Stimulated activated CD4-positive, alpha-beta T cell treated with anti-CD3 and anti-CD28 coated beads, Interleukin-1b, Interleukin-23, amount 100 ng/mL, for 24 hours (primary cell): ENCODE measurements at places on chromosomes 16 and 17.

GRCh38 chr16:2039274-2040031, 8.2 kb downstream of the NTHL1 start:
- no peak for DNase-seq

DNA sequence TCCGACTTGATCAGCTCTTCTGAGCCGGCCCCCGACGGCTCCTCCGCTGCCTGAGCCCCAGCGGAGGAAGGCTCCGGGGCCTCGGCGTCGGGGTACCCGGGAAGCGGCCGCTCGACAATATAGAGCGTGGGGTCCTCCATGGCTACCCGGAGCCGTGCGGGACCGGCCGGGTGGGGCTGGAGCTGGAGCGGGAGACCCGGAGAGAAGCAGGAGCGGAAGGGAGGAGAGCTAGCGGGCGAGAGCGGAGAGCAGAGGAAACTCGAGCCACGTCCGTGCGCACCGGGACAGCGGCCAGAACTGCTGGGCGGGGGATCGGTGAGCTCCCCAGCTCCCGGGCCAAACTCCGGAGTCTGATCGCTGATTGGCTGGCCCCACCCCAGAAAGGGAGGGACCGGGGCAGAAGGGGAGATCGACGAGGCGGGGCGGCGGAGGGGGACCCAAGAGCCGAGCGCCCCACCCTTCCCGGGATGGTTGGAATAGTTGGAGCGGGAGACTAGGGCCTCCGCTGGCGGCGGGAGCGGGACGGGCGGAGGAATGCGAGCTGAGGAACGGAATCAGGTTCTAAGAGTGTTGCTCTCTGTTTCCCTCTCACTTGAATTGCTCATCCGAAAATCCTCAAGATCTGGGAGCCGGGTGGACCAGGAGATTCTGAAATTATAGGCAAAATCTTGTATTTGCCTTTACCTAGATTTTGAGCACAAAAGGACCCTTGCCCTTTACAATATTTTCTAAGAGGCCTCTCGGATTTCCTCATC, at the start of gene CAVIN1:
TSS of gene CAVIN1 (minus strand) at position 299 of the 755 bp plus-strand sequence. CDS start at position 140, 159 bp downstream.
- DNase-seq, result no peak

DNA sequence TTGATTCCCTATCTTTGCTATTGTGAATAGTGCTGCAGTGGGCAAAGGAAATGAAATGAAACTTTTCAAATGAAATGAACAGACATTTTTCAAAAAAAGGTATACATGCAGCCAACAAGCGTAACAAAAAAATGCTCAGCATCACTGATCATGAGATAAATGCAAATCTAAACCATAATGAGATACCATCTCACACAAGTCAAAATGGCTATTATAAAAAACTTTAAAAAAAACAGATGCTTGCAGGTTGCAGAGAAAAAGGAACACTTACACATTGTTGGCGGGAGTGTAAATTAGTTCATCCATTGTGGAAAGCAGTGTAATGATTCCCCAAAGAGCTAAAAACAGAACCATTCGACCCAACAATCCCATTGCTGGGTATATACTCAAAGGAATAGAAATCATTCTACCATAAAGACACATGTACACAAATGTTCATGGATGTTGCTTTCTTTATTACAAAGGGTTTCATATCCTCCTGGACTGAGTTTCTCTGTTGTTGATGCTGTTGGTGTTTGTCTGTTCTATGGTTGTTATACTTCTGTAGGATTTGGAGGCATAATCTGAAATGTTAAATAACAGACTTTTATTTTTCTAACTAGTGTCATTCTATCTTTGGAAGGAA, 99.3 kb upstream of the SOX9 start:
- DNase-seq, result no peak

DNA sequence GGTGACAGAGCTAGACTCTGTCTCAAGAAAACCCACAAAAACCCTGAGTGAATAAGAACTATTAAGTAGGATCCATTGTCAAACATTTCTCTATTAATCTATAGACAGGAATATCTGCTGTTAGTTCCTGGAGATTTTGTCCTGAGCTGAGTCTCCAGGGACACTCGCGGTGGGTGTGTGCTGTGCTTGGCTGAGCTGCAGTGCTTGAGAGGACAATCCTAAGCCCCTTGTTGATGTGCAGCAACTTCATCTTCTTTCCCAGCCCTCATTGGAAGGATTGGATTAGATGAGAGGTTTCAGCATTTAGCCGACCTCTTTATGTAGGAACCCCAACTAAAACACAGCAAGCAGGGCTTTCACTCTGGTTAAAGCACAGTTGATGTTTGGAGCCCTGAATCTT, 33.3 kb downstream of the NDEL1 start:
- no peak for DNase-seq

GRCh38 chr16:24589997-24590396, 50.6 kb downstream of the RBBP6 start:
- no peak for DNase-seq

DNA sequence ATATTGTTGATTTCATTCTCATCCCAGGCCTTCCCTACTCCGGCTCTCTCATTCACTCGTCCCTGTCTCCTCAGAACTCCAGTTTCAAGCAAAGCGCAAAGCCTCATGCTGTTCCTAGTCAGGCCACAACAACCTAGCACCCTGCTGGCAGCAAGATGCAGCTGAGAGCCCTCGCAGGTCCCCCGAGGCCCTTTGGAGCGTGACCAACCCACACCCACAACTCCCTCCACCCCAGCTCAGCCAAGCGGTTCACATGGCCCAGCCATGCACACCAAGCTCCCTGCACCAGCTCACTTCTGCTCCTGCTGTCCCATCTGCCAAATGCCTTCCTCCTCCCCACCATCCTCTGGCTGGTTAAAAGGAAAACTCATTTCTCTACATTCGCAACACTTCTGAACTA, 195.8 kb downstream of the IRX5 start:
- DNase-seq, result no peak

GRCh38 chr16:50323335-50324011, 45.3 kb downstream of the BRD7 start:
- no peak for DNase-seq

- no peak for DNase-seq
These were observed 29.8 kb upstream of the PLLP start for GRCh38 chr16:57314161-57314785.

GRCh38 chr17:28946239-28946638, 5.1 kb downstream of the PHF12 start:
- no peak for DNase-seq

DNA sequence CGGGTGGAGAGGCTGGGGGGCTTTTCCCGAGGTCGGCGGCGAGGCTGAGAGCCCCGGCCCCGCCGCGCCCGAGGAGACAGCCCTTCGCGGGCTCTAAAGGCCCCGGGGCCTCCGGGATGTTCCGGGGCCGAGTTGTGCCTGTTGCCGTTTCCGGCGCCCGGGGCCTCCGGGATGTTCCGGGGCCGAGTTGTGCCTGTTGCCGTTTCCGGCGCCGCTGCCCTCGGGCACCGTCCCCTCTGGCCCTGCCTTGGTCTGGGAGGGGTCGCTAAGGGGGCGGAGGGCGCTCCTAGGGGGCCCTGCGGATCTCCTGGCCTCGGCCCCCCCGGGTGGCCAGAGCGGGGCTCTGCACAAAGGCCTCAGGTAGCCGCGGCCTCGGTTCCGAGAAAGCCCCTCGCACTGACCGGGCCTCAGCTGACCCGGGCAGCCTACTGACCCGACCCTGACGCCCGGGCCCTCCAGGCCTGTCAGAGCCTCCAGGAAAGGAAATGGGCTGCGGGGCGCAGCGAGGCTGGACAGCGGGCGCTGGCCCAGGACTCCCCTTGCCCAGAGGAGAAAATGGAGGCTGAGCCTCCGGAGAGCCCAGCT, 24.2 kb downstream of the ACTG1 start:
- DNase-seq, result no peak
